Renal cortex interstitium (tissue), 15 donors: ENCODE measurements at places on chromosomes 16 and 17. TPM values are rescaled to one million over a fixed set of nuclear protein-coding genes. Genes with fewer than 3 reads are reported as not detected.

DNA sequence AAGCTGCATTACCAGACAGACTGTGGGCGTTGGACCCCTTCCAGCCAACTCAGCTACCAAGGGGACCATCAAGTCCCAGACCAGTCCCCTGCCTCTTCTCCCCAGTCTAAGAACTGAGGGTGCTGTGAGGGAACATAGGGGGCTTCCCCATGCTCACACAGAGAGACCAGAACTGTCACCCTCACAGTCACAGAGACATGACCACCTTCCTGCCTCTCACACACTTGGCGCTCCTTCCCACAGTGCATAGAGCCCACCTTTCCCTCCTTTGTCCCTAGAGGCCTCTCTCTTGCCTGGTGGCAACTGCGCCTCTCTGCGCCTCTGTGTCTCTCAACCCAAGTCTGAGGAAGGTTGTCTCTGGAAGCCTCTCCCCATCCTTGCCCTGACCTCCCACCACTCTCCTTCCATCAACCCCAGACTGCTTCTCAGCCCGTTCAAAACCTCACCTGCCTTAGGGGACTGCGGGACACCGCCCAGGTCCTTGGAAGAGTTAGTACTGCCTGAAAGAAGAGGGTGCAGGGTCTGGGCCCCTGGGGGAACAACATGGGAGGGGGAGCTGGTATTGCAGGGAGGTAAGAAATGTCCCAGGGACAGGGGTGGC, 6.1 kb upstream of the LHX1 start:
- no peak for DNase-seq

- peak; percentile 62 for DNase-seq
Observed at GRCh38 chr17:7356072-7356549, 1.2 kb downstream of the TMEM95 start.

Gene CACNG5
- polyA plus RNA-seq, result 2.9 TPM

- no peak for DNase-seq
Observed at GRCh38 chr17:50668838-50669581, 34.3 kb downstream of the ABCC3 start.

Gene CASKIN1
- polyA plus RNA-seq, result 1.00 TPM

GRCh38 chr16:74902161-74902560, 82.8 kb downstream of the WDR59 start:
- DNase-seq, result no peak

DNA sequence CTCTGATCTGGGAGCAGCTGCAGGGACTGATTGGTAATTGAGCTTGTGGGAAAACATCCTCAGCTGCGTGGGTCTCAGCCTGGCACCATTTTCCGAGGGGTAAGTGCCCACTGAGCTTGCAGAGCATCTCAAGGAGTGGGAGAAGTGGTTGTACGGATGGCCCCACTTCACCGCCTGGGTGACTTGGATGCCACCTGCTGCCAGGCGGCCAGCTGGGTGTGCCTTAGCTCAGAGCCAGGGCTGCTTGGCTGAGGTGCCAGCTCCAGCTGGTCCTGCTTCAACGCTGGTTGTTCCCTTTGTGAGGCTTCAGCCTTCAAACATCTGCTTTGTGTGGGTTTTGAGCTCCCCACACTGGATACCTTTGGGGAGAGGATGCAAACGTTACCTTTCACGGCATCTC, 482.7 kb upstream of the EEF2KMT start:
- DNase-seq, result no peak
